ENCODE measurements at places on chromosomes 13 and 19.

GRCh38 chr13:26406791-26407190 lies 150.7 kb upstream of the WASF3 start:
- no peak for DNase-seq

GRCh38 chr13:96551546-96551945 lies 442.7 kb downstream of the OXGR1 start:
- DNase-seq: no peak

GRCh38 chr13:59201841-59202240 lies 961.9 kb downstream of the DIAPH3 start:
- DNase-seq: no peak

- no peak for DNase-seq
Observed at GRCh38 chr13:70896136-70896535, 787.9 kb upstream of the KLHL1 start.

- peak; percentile 61 for DNase-seq
Observed at GRCh38 chr19:1465191-1466016, 13.6 kb downstream of the C19orf25 start.

DNA sequence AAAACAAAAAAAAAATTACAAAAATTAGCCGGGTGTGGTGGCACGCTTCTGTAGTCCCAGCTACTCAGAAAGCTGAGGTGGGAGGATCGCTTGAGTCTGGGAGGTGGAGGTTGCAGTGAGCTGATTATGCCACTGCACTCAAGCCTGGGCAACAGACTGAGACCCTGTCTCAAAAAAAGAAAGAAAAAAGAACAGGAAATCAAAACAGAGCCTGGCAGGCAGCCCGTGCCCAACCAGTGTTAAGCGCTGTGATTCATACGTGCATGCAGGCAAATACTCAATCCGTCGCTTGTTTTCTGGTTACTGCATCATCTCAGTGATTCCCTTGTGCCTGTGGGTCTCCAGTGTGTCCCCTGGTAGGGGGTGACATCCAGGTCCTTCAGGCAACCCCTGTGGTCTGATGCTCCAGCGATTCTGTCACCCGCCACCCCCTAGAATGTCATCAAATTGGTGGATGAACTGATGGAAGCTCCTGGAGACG lies 18.1 kb downstream of the DDX39A start:
- no peak for DNase-seq

- DNase-seq: peak; percentile 86
Observed at GRCh38 chr19:2328401-2329148, at the start of the genes LSM7 and SPPL2B. LSM7 (minus strand) TSS chr19:2328586; CDS start chr19:2328566, 20 bp downstream. SPPL2B (plus strand) TSS chr19:2328684; CDS start chr19:2328710, 26 bp downstream.

DNA sequence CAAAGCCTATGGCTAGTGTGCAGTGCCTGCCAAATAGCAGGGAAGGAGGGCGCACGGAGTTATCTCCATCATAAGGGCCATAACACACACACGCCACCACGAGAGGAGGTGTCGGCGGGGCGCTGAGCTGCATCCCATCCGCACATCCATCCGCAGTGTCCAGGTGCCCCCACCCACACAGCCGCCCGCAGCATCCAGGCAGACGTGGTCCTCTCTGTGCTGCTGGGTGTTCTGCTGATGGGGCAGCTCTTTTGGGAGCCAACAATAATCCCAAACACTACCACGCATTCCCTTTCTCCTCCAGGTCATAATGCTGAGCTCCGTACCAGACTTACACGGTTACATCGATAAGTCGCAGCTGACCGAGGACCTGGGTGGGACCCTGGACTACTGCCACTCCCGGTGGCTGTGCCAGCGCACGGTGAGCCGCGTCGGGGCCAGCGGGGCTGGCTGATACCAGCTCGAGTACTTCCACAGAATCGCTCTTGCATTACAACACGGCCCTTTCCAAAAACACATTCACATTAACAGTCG lies 41.5 kb upstream of the F7 start:
- no peak for DNase-seq

DNA sequence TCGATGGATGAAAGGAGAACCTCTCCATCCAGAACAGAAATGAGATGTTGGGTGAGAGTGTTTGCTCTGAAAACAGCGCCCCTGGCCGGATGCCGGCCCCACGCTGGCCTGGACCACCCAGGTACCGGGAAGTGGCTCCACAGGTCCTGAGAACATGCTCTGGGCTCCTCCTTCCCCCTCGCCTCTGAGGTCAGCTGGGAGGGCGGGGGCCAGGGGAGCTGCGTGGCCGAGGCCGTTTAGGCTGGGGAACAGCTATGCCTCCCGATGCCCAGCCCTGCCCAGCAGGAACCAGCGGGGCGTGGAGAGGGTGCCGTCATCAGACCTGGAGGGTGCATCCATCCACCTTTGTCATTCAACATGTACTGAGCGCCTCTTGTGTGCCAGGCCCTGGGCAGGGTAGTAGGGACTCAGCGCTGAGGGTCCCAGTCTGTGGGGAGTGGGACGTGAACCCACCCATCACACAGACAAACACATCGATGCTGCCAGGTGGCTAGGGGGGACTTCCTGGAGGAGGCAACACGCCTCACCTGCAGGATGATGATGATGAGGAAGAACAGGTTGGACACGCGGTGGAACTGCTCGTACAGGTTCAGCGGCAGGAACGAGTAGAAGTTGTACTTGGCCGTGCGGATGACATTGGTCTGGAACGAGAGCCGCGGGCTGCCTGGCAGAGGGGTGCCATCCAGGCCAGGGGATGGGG lies 4.2 kb downstream of the ATP8B3 start:
- no peak for DNase-seq

GRCh38 chr13:113947311-113948033 lies 26.4 kb downstream of the C13orf46 start:
- DNase-seq: no peak

- DNase-seq: no peak
Observed at GRCh38 chr19:57900311-57900710, 11.5 kb upstream of the ZNF814 start.

DNA sequence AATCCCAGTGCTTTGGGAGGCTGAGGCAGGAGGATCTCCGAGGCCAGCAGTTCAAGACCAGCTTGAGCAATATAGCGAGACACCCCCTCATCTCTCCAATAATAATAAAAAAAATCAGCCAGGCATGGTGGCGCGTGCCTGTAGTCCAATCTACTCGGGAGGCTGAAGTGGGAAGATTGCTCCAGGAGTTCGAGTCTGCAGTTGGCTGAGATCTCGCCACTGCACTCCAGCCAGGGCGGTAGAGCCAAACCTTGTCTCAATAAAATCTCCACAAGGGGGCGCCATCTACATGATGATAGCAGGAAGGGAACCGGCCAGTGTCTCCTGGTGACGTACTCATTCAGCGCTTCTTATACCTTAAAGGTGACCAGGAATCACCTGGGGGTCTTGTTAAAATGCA lies 13.6 kb upstream of the C5AR1 start:
- DNase-seq: peak; percentile 96

- no peak for DNase-seq
Observed at GRCh38 chr13:83214452-83214851, 667.8 kb downstream of the SLITRK1 start.

DNA sequence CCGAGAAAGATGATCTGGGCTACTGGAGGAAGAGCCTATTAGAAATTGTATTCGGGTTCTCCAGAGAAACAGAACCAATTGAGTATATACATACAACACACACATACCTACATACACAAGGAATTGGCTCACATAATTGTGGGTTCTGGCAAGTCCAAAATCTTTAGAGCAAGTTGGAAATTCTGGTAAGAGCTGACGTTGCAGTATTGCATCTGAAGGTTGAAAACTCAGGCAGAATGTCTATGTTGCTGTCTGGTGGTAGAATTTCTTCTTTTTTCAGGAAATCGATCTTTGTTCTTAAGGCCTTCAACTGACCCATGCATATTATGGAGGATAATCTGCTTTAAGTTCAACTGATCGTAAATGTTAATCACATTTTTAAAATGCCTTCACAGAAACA lies 15.5 kb upstream of the OLFM4 start:
- DNase-seq: no peak

DNA sequence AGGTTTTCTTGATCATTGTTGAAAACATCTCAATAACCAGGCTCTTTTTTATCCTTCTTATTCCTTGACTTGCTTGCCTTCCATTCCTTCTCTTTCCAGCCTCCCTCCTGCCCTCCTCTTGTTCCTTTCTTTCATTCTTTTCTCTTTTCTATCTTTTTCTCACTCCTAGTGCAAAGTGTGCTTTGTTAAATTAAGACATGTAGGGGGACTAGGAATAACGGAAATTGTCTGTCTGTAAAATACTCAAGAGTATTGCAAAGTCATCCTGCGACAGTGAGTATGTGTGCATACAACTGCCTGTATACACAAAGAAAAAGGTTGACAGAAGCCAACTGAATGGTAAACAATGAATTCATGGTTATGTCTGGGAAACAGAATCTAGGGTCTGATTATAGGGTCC lies 70.1 kb downstream of the LRRC63 start:
- peak; percentile 53 for DNase-seq

GRCh38 chr19:55208880-55209692 lies at the start of gene PTPRH:
PTPRH (minus strand) TSS chr19:55209501; CDS start chr19:55209433, 68 bp downstream.
- DNase-seq: peak; percentile 29

GRCh38 chr19:41373993-41374392 lies 2.3 kb upstream of the TMEM91 start:
- DNase-seq: no peak

DNA sequence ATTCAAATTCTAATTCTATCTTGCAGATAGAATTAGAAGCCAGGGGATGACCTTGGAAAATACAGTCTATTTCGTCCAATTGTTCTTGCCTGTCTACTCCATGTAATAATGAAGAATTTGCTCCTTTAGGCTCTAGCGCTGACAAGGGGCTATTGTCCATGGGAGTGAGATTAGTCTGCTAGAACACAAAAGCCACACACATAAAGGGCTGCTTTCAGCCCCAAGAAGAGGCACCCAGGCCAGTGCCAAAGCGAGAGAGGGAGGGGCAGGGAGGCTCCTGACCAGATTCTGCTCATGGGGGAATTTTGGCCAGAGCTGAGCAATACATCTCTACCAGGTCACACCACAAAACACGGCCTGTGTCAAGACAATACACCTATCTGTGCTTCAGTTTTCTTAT lies 1306.9 kb downstream of the UQCRFS1 start:
- DNase-seq: no peak

DNA sequence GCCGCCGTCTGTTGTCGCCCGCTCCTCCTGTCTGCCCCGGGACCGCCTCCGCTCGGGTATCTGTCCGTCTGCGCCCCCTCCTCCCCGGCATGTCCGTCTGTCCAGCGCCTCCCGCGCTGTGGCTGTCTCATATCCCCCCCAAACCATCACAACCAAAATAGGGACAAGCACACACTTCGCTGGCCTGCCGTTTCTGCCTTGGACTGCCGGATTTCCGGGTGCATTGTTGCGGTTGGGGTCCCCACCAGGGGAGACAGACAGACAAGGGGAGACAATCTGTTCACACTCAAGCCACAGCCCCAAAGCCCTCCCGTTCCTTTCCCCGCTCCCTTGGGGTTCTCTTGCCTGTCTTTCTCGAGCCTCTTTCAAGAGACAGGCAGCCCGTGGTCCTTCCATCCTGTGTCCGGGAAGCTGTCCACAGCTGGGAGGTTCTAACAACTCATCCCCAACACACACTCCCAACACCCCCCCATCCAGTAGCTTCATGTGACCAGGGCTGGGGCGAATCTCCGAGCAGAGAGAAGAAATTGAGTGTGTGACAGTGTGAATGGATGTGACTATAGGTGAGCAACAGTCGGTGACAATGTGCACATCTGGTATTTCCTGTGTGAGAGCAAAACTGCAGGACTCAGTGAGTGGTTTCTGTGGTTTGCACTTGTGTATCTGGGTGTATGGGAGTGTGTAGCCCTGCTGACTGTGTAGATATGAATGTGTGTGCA lies 16.5 kb upstream of the FOSB start:
- peak; percentile 30 for DNase-seq

GRCh38 chr13:31639443-31640163 lies 99.7 kb upstream of the RXFP2 start:
- DNase-seq: no peak

GRCh38 chr19:37583340-37583739 lies 11.3 kb downstream of the ZNF571 start:
- no peak for DNase-seq

- no peak for DNase-seq
Observed at GRCh38 chr19:49579947-49580263, 451 bp downstream of the NOSIP start.

DNA sequence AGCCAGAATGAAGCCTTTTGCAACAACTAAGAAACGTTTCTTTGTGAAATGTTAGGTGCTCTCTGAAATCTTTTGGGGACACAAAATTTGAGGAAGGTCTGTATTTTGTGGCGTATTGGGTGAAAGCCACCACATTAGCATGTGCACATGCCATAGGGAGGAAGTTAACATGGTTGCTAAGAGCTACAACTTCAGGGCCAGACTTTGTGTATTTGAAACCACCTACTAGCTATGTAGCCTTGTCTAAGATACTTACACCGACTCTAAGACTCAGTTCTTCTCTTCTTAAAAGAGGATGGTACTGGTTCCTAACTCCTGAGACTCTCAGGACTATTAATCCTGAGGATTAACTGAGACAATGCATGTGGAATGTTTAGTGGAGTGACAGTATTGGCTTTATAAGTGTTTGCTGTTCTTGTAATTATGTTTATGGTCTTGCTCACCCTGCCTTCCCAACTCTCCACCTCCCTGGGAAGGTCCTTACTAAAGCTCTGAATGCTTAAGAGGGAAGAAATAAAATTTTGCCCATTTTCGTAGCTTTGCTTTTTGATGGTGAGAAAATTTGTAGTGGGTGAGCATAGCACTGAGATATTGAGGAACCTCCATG lies 15.5 kb downstream of the SERP2 start:
- no peak for DNase-seq

DNA sequence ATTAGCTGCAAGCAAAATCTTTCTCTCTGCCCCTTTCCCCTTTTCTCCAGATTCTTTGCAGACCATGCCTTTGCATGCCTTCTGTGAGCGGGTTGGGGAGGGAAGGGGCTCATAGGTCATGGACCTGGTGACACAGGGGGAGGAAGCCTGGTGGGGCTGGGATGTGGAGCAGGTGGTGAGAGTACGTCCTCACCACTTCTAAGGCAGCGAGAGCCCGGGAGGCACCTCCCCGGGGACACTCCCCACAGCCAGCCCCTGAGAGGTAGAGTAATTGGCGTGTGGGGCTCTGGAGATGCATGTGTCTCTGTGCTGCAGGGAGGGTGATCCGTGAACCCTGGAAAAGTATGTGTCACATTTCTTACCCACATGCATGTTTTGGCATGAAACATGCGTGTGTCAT lies 42.5 kb upstream of the EHD2 start:
- no peak for DNase-seq

GRCh38 chr13:82076496-82076895 lies 1735.6 kb upstream of the SPRY2 start:
- DNase-seq: no peak

- DNase-seq: peak; percentile 69
Observed at GRCh38 chr13:21625366-21625765, 21.4 kb upstream of the MICU2 start.

DNA sequence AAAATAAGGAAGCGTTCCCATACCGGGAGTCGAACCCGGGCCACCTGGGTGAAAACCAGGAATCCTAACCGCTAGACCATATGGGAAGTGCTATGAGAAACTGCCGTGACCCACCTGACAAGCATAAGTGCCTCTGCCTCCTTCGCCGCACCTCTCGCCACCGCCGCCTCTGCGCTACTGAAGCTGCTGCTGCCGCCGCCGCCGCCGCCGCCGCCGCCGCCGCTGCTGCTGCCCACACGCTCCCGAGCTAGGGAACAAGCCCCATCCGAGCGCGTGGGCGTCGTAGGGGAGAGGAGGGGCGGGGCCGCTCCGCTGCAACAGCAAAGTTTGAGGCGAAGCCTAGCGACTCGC lies 610 bp upstream of the WBP4 start:
- peak; percentile 93 for DNase-seq

GRCh38 chr13:84032116-84032515 lies 149.8 kb upstream of the SLITRK1 start:
- DNase-seq: no peak

GRCh38 chr13:35055705-35056104 lies 113.6 kb downstream of the NBEA start:
- no peak for DNase-seq

Measured in NB4 (cell line).